ENCODE measurements at places on chromosomes 7 and 10.
A peak's percentile ranks its signal among the peaks of the same experiment; 100 is the strongest.

DNA sequence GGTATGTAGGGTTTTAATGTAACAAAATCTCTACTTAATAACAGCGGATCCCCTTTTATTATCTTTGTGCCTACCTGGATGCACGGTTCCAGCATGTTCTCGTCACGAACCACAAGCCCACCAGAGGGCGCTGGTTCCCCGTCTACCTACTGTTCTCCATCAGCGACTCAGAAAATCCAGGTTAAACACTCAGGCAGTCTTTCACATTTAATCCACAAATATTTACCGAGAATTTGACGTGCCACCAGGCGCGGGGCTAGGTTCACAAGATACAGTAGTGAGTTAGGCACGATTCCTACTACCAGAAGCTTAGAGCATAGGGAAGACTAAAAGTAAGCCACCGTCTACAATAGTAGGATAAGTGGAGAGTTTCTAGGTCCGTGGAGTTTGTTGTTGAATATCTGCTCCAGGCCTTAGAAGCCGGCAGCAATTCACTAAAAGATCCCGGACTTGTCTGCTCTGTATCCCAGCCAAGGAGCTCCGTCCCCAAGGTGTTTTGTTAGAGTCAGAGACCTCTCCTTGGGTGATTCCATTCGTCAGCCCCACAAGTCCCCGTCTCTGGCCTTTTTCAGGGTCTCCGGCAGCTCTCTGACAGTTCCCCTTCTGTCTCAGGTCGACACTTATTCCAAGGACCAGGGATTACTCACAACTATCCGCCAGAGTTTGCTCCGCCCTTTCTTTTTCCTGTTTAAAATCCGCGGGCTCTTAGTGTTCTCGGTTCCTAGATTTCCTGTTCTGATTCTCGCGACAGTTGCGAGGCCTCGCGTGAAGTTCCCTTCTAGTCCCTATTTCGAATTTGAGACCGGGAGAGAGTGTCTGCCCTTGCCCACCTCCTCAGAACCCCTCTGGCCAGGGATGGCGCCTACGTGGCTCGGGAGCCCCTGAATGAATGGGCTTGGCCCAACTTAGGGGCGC is 1.5 kb upstream of the KAZALD1 start:
- DNase-seq: peak; percentile 92

GRCh38 chr7:32415936-32416335 is 74.2 kb downstream of the LSM5 start:
- no peak for DNase-seq

DNA sequence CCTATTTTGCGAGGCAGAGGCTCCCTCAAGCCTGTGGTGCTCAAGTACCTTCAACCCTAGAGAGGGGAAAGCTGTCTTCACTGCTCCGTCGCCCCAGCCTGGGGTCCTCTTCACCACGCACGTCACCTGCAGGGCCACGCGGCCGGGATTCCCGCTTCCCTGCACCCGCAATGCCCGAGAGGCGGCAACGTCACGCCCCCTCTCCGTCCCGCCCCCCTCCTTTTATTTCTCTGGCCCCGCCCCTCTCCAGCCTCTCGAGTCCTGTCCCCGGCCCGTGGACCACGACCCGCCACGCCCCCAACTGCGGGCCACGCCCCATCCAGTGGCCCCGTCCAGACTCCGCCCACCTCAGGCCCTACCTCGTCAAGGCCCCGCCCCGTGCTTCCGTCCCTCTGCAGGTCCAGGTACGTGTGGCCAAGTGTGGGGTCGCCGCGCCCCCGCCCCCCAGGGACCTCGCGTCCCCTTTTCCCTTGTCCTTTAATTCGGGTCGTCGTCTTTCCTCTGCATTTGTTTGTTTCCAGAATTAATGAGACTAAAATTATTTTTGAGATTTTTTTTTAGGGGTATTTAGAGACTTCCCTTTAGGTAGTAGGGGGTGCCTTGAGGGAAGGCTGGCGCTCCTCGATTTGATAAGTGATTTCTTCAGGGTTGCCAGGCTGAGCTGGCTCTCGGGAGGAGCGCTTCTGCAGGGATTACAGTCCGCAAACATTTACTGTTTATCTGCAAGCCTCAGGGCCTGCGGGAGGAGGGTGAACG is 69.8 kb upstream of the BAIAP2L1 start:
- DNase-seq: peak; percentile 60

DNA sequence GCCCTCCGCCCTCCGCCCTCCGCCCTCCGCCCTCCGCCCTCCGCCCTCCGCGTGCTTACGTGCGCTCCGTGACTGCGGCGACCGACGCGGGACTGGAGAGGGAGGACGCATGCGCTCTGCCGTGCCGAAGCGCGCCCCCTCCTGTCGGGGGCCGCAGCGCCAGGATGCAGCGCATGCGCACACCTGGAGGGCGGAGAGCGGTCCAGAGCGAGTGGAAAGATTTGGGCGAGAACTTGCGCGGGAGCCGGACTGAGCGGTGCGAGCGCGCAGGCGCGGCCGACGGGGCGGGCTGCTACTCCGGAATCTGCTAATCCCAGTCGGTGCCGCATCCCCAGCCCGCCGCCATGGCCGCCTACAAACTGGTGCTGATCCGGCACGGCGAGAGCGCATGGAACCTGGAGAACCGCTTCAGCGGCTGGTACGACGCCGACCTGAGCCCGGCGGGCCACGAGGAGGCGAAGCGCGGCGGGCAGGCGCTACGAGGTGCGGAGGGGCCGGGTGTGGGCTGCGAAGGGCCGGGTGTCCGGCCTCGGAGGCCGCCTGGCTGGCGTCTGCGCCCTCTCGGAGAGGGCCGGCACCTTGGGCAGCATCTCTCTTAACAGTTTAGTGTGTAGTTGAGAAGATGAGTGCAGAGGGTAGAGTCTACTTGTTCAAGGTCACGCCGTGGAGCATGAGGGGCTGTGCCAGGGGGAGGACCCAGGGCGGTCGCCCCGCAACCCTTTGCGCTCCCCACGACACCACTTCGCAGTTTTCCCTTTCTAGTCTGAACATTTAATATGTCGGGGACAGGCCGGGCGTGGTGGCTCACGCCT is at the start of gene PGAM1:
TSS of gene PGAM1 (plus strand) at position 228 of the 812 bp plus-strand sequence. CDS start at position 345, 117 bp downstream.
- DNase-seq: peak; percentile 98

- no peak for DNase-seq
Observed at GRCh38 chr7:33458581-33458980, 329.2 kb downstream of the BBS9 start.

- DNase-seq: no peak
Observed at GRCh38 chr7:26447116-26447515, 155.5 kb downstream of the SNX10 start.

DNA sequence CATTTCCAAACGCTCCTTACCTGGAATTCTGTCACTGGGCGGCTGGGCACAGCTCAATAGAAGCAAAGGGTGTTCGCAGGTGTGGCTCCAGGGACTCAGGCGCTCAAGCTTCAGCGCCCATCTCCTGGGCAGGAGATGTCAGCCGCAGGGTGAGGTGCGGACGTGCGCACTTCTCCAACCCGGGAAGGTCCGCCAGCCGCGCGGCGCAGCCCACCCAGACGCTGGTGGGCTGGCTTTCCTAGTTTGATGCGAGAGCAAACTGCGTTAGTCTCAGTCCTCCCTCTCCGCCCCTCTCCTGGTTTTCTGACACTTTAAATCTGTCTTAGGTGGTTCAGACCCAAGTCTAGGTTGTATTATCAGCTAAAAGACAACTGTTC is 267 bp downstream of the CALCR start:
- DNase-seq: no peak

DNA sequence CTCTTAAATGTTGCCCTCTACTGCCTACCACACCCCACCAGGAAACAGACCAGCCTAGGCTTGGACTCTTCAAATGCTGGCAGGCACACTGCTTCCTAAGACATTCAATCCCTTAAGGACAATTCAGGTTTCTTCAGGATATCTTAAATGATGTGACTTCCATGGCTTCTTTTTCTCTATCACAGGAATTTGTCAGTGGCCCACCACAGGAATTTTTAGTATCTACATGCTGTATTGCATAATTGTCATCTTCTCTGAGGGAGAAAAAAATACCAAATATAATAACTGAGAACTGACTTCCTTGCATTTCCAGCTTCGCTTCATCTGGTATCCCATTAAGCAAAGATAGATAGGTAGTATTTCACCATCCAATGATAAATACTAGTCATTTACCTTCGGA is 129.3 kb downstream of the WNT2 start:
- no peak for DNase-seq

GRCh38 chr7:140646931-140647647 is 6.5 kb upstream of the DENND2A start:
- DNase-seq: no peak

DNA sequence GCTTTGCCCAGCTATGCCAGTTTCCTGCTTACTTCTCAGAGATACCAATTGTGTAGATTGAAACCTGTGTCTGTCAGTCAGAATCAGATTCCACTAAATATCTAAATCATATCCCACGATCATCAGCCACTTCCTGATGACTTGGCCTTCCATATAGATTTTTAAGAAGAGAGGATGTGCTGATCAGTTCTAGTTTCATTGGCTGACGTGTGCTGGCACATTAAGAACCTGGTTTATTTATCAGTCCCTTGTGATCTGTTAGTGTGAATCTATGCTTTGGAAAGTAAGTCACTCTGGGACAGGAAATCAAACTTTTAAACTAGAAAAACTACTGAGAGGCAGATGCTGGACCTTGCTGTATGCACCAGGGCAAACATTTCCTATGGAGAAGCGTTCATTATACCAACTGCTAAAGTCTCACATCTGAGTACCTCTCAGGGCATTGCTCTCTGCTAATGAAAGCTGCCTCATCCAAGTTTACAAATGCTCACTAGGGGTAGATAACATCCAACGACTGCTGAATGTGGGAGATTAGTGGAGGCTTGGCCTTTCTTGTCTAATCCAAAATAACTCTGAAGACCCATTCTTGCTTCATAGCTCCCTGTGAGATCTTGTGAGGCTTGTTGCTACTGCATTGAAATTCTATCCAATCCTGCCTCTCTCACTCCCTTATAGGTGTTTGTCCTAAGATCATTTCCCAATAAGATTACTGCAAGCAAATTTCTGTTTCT is 109.1 kb downstream of the ARL4A start:
- no peak for DNase-seq

DNA sequence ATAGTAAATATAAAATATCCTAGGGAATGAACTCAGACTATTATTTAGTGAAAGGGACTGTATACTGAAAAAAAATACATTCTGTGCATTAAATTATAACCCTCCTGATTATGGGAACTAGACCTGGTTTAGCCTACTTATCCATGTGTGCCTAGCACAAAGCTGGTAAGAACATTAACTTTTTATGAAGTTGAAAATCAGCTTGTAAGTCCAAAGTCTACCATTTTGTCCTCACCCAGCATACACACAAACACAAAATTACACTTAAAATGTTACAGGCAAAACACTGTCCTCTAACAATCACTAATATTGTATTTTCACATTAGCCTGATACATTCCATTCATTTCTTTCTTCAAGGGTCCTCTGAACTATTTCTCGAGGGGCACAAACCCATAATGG is 19.9 kb upstream of the NEBL start:
- DNase-seq: no peak

DNA sequence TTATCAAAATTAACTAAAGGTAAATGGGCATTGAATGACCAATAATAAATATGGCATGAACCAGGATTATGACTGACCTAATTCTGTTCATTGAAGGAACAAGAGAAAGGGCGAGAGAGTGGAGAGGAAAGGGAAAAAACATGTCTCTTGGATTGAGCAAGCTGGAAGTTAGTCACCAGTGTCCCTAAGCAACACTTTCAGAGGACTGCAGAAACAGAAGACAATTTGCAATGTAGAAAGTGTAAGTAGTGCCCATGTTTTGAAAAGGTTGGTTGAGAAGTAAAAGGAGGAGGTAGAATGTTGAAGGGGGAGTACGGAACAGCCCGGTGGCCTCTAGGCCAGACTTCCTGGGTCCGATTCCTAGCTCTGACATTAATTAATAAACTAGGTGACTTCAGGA is 94.6 kb downstream of the FAS start:
- DNase-seq: no peak

- DNase-seq: no peak
Observed at GRCh38 chr10:33164060-33164709, 170.3 kb downstream of the NRP1 start.

DNA sequence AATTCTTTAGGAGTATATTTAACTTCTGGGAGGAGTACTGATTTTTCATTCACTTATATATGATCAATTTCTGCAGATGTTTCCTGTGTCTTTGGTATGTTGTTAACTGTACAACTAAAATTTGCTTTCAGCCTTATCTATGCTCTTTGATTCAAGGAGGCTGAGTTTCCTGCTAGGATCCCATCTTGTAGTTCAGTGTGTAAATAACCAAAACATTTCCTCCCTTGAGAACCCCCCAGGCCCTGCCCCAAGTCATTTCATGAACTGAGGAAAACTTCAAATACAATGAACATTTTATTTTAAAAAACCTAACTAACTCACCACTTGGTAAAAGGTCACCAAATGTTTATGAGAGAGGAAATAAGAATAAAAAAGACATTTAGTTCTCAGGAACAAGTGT is 55.5 kb downstream of the VWA2 start:
- no peak for DNase-seq

DNA sequence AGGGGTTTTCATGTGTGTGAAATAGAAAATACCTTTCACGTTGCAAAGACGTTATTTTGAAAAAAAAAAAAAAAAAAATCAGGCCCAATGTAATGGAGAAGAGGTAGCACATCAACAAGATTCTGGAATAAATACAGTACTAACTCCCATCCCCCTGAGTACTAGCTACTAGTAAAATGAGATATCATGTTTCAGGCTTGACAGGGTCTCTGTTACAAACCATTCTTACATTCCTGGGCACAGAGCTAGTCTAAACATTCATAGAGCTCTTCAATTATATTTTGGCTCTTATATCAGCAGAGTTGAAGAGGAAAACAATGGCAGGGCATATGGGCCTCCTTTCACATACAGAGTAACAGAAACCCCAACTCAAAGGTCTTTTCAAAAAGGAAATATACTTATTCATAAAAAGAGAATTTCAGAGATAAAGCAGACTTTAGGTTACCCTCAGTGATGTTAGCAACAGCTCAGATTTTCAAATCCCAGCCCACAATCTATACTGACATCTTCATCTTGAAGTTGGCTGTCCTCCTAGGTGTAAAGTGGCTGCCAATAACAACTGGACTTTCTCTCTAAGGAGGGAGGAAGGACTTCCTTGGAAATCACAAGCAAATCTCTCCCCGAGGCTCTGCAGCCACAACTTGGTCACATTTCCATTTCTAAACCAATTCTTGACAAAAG is 18.6 kb downstream of the C7orf33 start:
- DNase-seq: no peak

- peak; percentile 82 for DNase-seq
Observed at GRCh38 chr10:96720422-96721206, at the start of gene PIK3AP1. Gene PIK3AP1 (minus strand): TSS chr10:96720514. CDS start chr10:96720394, 120 bp downstream.

GRCh38 chr7:101306307-101306706 is 15.3 kb downstream of the IFT22 start:
- no peak for DNase-seq

DNA sequence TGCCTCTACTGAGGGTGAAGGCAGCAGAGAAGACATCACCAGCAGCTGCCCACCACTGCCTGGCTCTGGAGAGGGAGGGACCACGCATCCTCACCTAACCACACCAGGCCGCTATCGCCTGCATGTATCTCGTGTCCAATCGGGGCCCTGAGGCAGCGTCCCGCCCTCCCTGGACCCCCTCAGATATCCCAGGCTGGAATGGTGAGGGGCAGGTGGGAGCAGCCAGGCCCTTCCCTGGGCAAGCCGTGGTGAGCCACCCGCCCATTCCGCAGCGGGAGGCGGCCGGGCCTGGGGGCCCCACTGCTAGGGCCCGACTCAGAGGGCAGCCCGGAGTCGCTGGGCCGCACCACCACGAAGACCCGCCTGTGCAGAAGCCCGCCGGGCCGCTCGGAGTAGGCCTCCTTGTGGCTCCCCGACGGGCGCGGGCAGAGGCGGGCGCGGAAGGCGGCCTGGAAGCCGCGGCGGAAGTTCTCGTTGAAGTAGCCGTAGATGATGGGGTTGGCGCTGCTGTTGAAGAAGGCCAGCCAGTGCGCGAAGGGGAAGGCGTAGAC is 21.6 kb upstream of the PPA1 start:
- no peak for DNase-seq
